Stimulated activated CD4-positive, alpha-beta T cell treated with anti-CD3 and anti-CD28 coated beads, Interleukin-2, amount 100 ng/mL, for 48 hours (primary cell): ENCODE measurements at places on chromosomes 12 and 14.

DNA sequence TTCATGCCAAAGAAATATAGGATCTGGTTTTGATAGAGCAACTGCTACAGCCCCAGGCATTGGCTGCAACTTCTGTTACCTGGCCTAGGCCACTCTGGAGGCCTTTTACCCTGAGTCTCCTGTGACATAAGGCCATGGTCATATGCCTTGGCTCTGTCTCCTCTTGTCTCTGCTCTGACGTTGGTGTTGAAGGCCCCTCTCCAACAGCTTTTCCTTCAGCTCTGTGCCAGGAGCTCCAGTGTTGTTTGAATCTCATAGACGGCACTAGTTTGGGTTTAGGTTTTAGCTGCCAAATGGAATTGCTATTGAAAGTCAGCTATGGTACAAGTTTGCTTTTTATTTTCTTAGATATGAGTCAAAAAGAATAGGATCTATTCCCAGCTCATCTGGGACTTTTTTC lies 41.1 kb downstream of the TTLL5 start:
- no peak for DNase-seq

DNA sequence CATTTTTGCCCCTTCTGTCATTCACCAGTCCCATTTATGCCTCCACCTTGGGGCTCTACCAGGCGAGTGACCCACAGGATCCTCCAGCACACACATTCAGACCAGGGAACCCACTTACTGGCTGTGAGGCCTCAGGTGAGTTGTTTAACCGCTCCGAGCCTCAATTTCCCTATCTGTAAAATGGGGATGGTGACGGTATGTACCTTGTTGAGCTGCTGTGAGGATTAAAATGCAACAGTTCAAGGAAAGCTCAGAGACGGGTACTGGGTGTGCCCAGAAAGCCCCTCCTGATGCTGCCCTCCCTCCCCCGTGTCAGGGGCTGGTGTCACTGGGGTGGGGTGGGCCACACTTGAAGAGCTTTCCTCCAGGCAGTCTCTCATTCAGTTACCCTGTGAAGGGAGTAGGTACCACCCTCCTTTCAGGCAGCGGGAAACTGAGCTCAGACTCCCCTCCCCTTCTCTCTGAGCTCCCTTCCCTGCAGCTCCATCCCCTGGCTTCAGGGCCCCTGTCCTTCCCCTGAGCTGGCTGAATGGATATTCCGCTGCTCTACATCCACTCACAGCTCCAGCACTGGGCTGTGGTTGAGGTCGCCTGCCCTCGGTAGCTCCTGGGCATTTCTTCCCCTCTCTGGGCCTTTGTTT lies 1.4 kb upstream of the SERPINA1 start:
- no peak for DNase-seq

GRCh38 chr12:104873374-104873773 lies 84.7 kb downstream of the SLC41A2 start:
- DNase-seq, result no peak

DNA sequence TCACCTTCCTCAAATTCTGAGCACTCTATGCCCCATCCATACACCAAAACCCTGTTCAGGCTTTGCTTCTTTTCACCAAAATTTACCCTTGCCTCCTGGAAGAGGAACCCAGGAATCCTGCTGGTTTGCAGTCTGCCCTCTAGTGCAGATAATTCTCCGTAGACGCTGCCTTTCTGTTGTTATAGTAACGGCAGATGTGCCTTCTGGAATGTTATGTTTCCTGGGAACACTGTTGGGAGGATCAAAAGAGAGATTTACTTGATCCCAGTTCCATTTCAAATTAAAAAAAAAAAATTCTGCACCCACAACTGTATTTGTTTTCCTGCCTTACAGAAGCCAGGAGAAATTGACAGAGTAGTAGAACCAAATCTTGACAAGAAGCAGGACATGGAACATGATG lies 104.2 kb upstream of the RMST start:
- DNase-seq, result no peak

DNA sequence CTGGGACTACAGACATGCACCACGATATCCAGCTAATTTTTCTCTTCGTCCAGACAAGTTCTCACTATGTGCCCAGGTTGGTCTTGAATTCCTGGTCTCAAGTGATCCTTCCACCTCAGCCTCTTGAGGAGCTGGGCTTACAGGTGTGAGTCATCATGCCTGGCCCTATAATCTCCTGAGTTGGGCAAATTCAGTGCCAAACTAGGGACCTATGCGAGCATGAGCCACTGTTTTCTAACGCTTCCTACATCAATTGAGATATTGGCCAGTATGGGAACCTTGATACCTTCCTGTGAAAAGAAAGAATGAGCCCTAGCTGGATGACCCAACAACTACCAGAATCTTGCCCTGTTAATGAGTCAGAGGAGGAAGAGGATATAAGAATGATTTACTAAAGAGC lies 585.2 kb downstream of the C12orf50 start:
- no peak for DNase-seq

- no peak for DNase-seq
Measured at GRCh38 chr12:112199136-112199535, 73.8 kb downstream of the TRAFD1 start.

DNA sequence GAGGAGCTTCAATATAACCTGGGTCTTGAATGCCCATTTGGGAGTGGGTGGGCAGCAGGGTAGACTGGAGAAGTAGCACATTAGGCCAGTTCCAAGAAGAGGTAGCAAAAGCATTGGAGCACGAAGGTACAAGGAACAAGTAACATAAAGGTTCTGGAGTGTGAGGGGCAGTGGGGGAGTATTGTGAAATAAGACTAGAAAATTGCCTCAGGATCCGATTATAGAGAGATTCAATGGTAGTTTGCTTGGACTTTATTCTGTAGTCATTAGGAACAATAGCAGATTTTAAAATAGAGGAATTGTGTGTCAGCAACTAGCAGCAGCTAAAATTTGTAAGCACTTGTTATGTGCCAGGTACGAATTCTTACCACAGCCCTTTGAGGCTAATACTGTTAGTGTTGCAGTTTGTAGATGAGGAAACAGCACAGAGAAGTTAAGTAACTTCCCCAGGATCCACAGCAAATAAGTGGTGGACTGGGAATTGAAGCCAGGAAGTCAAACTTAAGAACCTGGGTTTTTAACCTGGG lies 61.8 kb downstream of the PPFIBP1 start:
- DNase-seq, result no peak

DNA sequence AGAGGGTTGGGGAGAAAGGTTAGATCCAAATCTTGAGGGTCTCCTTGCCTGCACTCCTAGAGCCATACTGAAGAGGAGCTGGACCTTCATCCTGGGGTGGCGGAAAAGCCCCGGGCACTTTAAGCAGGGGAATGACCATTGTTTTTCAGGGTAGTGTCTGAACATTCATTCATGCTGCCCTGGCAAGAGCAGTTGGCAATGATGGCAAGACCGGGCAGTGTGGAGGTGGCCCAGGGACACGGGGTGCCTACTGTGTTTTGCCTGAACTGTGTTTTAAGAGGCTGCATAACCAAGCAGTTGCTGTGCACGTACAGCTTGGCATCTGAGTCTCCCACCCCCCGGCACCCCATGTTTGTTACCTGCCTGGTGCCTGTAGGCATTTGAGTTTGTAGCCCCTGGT lies 14.7 kb downstream of the TPCN1 start:
- DNase-seq, result no peak

- DNase-seq, result no peak
Measured at GRCh38 chr14:81120501-81120900, 100.3 kb downstream of the GTF2A1 start.

GRCh38 chr12:130186651-130187268 lies 24.5 kb downstream of the FZD10 start:
- no peak for DNase-seq

GRCh38 chr12:67112586-67112985 lies 156.6 kb upstream of the CAND1 start:
- no peak for DNase-seq

DNA sequence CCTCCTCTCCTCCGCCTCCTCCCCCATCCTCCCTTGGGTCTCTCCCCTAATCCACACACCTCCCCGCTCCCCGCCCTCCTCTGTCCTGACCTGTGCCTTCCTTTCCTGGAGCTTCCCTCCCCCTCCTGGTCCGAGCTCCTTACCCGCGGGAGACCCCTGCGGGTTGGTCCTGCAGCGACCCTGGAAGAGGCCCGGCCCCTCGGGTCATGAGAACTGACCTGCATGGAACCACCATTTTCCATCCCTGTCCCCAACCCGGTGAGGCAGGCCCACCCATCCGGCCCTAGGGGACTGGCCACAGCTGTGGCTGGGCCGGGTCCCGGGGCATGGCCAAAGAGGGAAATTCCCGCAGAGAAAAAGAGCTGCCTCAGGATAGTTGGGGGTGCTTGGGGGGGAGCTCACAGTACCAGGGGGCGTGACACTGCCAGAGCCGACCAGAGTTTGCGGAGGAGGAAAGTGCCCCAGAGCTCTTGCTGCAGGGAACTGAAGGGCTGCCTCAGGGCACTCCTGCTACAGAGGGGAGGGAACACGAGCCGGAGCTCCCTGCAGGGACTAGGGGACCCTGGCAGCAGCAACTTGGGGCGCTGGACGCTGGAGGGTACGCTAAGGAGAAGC lies 613 bp downstream of the ARHGEF40 start:
- DNase-seq, result no peak

DNA sequence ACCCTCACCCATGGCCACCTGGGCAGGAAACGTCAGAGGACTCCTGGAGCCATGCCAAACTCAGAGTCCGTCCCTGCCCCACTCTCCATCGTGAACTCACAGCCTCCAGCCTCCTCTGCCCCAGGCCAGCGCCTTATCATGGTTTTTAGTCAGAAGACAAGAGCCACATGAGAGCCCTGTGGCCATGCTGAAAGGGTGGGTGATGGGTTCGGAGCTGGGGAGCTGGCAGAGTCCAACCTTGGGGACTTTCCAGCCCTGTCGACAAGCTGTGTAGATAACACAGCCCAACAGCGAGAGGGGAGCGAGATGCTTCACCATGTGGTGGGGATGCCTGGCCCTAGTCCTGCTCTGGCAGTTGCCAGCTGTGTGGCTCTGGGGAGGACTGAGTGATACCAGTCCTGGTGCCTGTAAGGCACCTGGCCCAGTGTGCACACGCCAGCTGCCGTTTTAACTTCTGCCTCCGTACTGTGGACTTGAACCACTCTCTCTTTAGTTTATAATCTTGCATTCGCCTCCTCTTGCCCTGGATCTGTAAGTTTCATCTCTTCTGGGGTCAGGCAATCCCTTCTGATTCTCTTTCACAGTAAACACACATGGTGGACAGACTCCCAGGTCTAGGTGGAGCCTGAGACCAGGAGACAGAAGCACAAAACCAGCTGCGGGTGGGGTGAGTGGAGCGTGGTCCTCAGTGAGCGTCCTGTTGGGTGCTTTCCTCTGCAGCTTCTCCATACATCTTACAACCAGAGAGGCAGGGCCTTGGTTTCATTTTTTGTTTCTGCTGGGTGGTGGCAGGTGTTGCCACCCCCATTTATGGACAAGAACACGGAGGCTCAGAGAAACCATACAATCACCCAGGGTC lies 55.3 kb downstream of the RIN3 start:
- no peak for DNase-seq

DNA sequence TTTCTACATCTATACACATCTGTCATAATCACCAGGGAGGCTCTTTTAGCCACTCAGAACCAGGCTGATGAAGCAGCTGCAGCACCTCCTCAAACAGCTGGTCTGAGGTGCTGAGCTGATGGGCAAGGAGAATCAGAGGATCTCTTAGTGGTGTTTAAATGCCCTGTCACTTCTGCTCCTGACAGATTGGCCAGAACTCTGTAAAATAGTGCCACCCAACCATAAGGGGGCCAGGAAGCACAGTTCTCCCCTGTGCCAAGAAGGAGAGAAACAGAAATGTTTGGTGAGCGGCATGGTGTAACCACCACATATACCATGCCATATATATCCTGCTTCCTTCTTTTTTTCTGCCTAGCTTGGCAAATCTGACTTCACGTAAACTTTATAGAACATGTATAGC lies 12.8 kb downstream of the SOCS2 start:
- DNase-seq, result no peak

- no peak for DNase-seq
Measured at GRCh38 chr14:74505831-74506230, 12.3 kb downstream of the ISCA2 start.

DNA sequence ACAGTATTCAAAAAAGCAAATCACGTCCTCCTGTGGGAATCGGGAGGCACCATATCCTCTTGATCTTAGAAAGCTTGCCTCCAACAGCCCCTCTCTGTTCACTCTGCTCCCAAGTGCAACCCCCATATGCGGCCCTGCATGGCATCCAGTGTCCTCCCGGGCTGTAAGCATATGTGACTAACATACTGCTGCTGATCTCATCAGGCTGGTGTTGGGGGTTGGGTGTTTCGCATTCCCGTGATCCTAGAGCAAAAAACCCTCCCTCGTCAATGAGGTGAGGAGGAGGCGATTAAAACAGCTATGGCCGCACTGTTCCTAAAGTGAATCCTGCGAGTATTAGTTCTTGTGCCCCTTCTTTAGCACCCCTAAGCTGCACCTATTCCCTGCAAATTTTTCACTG lies 28.1 kb upstream of the PPM1A start:
- no peak for DNase-seq

GRCh38 chr12:81668475-81668874 lies 90.7 kb downstream of the PPFIA2 start:
- peak; percentile 5 for DNase-seq

DNA sequence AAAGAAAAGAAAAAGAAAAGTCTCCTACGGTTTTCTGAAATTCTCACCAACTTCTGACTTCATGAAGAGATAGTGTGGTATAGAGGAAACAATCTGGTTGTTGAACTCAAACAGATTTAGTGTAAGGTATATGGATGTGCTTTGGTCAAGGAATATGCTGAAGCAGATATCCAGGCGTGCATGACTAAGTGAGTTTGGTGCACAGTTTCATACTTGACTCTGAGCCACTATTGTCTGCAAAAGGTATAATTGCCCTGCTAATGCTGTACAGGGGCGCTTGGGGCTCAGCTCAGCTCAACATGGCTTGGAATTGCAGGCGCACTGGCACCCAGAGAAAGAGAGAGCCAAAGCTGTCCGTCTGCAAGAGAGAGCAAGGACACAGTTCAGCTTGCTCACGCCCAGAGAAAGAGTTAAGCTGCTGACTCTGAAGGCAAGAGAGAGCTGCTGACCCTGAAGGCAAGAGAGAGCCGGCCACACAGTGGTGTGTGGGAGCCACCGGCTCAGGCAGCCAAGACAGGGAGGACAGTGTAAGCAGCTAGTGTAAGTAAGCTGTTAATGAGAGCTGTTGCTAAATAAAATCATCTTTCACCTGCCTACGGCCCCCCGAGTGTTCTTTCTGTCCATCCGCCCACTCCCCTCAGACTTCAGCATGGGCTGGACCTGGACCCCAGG lies 66.4 kb upstream of the SLC38A4 start:
- no peak for DNase-seq

GRCh38 chr12:101686176-101686575 lies 11.3 kb upstream of the CHPT1 start:
- no peak for DNase-seq

DNA sequence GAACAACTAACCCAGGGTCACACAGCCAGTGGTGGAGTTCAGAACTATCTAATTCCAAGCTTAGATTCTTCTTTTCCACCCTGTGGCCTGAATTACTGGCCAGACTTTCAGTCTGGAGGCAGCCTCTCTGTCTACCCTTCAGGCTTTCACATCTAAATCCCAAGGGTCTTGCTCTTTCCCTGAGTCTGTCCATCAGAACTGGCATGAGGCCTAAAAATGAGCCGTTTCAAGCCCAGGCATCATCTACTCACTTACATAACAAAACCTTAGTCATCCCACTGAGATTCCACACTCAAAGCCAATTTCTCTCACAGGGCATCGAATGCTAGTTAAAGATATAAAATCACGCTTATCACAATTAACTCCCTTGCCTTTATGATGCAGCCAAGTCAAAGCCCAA lies 1.3 kb upstream of the PTGDR start:
- DNase-seq, result no peak
